Stimulated activated CD8-positive, alpha-beta memory T cell treated with anti-CD3 and anti-CD28 coated beads, Interleukin-15, amount 100 ng/mL, for 1 hour (primary cell): ENCODE measurements at places on chromosomes 16 and 17.

DNA sequence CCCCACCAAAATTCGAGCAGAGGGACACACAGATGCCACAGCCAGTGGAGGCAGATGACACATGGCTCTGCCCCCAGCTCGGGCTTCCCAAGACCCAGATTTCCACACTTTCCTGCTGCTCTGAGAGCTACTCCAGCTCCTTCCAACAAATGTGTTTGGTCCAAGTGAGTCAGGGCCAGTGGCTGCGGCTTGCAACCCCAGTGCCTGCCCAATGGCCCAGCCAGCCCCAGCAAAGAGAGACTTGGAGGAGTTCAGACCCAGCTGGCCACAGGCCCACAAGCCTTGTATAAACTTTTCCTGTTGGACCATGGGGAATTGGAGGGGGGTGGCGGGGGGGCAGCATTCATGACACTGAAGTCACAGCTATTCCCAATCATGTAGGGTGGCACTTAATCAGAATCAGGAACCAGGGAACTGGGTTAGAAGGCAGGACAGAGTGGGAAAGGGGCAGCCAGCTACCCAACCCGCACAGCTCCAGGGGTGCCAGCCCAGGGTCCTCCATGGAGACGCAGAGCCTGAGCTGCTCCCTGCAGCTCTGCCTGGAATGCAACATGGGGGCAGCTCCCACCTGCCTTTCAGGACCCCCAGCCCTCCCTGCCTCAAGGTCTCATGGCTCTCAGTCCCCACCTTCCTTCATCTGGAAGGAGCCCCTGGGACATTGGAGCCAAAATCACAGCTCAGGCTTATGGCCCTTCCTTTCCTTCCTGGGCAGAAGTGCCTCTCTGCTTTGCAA lies 17.5 kb upstream of the C16orf78 start:
- no peak for DNase-seq

- no peak for DNase-seq
These were observed 14.7 kb upstream of the SLX4 start for GRCh38 chr16:3625911-3626732.

DNA sequence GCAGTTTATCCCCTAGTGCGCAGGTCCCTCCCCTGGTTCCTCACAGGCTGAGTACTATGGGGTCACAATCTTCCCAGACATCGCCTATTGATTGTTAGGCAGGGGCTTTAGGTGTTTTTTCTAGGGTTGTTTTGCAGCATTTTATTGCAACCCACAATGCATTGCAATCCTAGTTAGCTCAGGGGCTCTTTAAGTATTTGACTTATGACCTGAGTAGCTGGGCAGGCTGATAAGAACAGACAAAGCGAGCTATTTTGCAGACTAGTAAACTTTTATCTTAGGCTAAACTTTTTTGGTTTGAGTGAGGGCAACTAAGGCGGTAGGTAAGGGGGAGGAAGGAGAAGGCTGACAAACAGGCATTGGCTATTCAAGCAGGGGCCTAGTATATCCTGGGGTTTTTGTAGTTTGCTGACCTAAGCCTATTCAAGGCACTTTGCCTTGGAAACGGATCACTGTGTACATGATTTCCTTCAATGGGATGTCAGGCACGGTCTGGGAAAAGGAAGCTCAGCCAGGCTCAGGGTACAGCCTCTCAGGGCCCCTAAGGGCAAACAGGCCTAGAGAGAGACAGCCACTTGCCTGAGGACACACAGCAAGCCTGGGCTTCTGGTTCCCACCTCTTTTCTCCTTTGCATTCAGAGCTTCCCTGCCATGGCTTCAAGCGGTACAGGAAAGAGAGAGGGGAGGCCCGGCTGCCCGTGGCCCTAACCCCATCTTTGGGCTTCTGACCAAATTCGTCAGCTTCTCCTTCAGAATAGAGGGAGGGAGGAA lies 6.4 kb downstream of the DRC7 start:
- DNase-seq = no peak

- no peak for DNase-seq
These were observed 13.6 kb upstream of the DNASE1 start for GRCh38 chr16:3640632-3641501.

DNA sequence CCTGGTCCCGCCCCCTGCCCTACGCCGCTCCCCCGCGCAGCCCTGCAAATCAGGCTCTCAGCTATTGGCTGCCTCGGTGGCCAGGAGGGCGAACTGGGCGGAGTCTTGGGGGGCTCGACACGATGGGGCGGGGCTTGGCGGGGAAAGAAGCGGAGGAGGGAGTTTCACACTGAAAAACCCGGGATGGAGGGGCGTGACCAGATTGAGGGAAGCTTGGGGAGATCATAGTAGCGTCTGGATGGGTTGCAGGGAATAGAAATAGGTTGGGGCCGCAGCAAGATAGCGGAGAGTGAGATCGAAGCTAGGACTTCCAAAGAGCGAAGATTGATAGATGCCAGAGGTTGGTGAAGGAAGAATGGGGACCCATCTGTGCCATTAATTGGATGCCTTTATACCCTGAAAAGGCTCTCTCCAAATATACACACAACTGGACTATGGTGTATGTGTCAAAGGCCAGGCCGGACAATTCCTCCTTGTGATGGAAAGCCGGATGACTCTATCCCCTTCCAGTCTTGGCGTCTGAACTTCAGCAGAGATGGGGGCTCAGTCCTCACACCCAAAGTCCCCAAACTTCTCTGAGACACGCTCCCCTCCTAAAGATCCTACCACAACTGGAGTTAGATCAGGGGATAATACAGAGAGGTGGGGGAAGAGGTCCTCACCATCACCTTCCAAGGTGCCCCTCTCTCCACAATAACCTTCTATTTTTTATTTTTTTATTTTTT lies 376 bp upstream of the STAC2 start:
- DNase-seq = peak; percentile 26

DNA sequence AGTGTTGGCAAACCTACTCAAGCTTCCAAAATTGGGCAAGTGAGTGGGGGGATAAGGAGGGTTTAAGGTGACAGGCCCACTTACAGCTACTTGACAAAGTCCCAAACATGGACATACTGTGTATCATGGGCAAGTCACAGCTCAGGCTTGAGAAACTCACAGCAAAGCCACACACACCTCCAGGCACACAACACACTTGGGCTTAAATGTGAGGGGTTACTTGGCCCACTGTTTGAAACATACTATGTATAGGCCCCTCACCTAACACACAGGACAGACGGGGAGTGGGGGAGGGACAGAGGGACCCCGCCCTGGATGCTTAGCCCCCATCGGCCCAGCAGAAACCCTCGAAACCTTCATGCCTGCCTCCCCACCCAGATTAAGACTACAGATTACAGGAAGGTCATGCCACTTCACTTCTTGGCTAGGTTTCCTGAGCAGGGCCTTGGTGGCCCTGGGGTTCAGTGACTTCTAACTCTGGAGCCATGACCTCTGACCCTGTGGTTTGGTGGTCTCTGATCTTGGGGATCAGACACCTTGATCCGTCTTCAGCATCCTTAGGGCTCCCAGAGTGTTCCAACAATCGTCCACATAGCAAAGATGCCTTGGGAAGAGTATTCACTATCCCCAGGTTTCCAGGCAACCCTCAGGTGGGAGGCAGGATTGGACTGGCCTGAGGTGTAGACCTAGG lies 2.3 kb upstream of the SAMD14 start:
- no peak for DNase-seq

GRCh38 chr17:49994085-49995054 lies 654 bp downstream of the DLX3 start:
- no peak for DNase-seq

- DNase-seq = no peak
These were observed 4.6 kb downstream of the PRSS21 start for GRCh38 chr16:2821487-2822157.

DNA sequence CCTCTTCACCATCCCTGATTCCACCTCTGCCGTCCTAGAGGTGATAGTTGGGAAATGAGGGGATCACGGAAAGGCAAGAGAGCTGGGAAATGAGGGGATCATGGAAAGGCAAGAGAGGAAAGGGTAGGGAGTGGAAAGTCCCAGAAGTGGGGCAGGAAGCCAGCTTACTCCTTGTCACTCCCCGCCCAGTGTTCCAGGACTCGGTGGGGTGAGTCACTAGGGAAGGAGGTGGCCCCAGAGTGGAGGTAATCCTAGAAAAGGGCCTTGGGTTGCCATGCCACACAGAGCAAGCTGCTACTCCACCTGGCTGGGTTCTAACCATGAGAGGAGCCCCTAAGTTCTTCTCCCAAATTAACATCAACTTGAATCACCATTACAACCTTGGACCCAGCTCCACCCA lies 14.8 kb downstream of the ALOXE3 start:
- DNase-seq = no peak
